ENCODE measurements at places on chromosomes 11 and 22.

DNA sequence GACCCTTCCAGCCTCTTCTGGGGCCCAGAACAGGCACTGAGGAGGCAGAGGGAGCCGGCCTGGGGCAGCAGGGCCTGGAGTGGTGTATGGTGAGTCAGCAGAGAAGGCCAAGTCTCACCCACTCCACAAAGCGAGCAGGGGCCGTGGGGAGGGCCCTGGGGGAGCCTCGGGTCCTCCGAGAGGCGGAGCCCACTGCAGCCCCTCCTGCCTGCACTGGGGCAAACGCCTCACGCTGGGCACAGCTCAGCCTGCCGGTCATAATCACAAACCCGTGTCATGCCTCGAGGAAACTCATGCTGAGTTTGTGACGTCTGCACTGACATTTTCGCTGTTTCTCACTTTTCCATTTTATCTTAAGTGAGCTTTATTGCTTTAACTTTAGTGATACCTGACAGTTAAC, 38.4 kb downstream of the TOLLIP start:
- DNase-seq = no peak

DNA sequence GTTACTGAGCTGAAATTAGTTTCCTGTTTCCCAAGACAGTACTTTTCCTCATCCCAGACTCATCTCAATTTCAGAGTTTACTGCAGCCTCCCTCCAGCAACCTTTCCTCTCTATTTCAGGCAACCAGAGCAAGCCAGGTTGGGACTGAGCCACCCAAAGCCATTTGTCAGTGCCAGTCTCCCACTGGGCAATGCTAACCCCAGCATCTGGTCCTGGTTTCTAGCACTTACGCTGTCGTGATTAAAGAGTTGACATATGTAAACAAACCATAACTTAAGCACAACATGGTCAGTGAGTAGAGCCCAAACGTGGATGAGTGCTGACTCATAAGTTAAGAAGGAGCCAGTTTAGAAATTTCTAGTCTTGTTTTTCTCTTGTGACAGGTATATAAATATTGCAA, 119.6 kb upstream of the BLID start:
- peak; percentile 49 for DNase-seq

DNA sequence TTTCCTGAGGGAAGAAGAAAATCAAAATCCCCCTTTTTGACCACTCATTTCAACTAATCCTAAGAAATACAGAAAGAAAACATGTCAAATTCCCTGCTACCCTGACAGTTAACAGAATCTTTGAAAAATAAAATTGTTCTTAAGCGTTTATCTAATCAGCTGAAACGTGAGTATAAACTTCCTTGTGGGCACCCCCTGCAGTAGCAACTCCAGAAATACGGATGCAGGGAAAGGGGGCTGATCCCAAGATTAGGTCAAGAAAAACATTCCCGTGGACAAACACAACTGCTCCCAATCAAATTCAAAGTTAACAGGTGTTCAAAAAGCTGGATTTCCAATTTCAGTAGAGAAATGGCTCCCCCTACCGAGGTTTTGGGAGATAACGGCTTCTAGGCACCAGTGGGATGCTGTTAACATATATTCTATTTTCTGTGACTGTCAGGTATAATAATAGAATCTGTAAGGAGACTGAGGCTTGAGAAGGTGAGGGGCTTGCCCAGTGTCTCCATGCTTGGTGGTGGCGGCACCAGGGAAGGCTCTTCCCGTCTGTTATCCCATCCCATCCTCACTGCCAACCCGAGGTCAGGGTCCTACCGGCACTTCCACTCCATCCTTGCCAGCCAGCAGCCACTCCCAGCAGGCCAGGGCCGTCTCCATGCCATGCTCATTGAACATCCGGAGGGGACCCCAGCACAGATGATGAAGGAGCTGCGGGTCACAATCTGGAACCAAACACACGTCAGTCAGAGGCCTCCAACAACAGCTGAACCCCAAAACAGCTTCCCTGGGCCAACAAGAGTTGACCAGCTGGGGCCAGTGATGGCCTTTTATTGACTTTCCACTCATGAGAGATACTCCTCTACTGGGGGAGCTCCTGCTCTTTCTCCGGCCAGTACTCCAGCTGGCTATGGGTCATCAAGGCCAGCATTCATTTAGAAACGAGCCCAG, 32.0 kb upstream of the SERPIND1 start:
- no peak for DNase-seq

DNA sequence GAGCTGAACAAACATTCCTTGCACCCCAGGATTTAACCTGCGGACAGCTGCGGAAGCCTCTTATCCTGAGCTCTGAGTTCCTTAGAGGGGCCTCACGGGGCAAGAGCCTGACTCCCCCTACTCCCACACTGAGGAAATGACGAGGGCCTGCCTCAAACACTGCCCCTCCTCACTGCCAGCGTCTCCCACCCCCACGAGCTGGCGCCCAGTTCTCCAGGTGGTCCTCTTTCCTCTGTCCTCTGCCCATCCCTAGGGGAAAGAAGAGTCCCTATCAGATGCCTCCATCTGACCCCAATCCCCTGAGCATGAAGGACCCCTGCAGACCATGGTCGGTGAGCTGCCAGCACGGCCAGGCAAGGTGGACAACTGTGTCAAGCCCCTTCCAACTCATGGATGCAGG, 14.3 kb downstream of the CHST1 start:
- no peak for DNase-seq

DNA sequence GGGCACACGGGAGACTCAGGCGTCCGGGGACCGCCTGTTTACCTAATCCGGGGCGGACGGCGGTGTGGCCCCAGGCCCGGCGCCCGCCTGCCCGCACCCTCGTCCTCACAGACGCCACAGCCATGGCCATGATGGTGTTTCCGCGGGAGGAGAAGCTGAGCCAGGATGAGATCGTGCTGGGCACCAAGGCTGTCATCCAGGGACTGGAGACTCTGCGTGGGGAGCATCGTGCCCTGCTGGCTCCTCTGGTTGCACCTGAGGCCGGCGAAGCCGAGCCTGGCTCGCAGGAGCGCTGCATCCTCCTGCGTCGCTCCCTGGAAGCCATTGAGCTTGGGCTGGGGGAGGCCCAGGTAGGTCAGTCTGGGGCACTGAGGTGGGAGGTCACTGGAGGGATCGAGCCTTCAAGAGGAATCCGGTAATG, 10.0 kb upstream of the RAB1B start:
- DNase-seq = no peak

DNA sequence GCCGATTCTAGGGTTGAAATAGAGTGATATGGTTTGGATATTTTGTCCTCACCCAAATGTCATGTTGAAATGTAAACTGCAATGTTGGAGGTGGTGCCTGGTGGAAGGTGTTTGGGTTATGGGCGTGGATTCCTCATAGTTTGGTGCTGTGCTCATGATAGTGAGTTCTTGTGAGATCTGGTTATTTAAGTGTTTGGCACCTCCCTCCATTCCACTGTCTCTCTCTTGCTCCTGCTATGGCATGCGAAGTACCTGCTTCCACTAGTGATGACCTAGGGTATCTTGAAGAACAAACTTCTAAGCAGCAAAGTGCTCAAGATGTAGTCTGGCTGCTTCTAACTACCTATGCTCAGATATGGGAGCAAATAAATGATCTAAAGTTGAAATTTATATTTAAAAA, 56.0 kb upstream of the TSPAN18 start:
- no peak for DNase-seq

GRCh38 chr11:125433454-125434121, 62.5 kb downstream of the FEZ1 start:
- DNase-seq = peak; percentile 54

- DNase-seq = no peak
Measured at GRCh38 chr11:130390071-130390758, 38.2 kb downstream of the ADAMTS8 start.

DNA sequence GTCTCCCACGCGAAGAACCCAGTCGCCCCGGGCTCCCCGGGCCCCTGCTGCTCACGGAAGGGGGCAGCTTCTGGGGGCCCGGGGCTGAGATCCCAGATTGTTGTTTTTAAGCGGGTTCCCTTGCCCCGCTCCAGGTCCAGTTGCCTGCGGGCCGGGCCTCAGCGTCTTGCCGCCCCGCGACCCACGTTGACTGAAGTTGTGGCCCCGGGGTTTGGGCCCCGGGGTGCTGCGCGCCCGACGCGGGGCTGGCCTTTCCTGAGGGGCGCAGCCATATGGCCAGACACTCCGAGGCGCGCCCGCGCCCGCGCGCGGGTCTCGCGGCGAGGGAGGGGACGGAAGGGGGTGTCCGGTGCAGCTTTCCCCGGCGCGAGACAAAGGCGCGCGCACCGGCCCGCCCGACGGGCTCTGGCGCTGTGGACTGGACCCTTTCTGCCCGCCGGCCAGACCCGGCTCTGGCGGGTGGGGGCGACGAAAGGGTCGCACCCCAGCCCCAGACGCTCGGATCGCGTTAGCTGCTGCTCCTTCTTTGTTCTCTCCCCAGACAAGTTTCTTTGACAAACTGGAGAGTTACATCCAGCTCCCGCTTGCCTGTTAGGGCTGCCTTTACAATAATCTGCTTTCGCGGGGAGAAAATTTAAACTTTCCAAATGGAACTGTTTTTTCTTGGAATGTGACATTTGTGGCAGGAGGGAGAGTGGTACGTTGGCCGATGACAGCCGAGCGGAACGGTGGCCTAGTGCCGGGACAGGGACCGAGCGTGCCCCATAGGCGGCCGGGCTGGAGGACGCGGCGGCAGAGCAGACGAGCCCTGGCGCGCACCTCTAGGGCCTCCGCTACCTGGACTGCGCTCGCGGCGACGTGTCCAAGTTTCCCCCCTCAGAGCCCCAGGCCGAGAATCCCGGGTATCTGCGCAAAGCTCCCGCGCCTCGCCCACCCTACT, 716 bp downstream of the AMOTL1 start:
- DNase-seq = peak; percentile 85

DNA sequence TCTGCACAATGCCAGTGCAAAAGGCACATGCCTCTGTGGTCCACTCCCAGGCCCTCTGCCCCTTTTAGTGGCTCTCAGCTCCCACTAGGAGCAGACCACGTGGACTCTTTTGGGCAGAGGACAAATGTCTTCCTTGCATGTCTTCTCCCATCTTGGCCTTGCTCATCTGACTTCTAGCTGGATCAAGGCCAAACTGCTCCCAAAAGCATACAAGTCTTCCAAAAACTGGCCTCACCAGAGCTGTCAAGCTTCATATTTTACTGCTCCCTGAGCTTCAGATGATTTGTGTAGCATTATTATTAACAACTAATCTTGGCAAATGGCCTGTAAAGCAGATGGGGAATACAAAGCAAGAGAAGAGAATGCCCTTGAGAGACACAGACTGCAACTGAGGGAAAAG, 6.9 kb downstream of the SMPD1 start:
- no peak for DNase-seq

- no peak for DNase-seq
Measured at GRCh38 chr11:74004759-74005615, 3.9 kb downstream of the UCP3 start.

DNA sequence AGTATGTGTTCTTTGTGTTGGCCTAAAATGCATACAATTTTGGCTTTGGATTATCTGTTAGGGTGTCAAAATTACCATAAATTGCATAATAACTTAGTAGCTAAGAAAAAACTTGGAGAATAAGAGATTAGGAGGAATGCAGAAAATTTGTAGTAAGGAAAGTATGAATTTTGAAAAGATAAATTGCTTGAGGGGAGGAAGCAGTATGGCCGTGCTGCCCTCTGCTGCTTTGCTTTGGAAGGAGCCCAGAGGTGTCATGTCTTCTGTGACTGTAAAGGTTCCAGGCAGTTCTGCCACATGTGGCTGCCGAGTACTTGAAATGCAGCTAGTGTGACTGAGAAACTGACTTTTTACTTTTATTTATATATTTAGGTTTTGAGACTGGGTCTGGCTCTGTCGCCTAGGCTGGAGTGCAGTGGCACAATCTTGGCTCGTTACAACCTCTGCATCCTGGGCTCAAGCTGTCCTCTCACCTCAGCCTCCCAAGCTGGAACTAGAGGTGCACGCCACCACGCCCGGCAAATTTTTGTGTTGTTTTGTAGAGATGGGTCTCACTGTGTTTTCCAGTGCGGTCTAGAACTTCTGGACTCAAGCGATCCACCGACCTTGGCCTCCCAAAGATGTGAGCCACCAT, 1.8 kb downstream of the ADSL start:
- peak; percentile 50 for DNase-seq
